ENCODE measurements at places on chromosomes 11 and 22.
A peak's percentile ranks its signal among the peaks of the same experiment; 100 is the strongest.

- DNase-seq = peak; percentile 27
Measured at GRCh38 chr22:44023404-44024287, 456 bp upstream of the PARVB start.

- no peak for DNase-seq
Measured at GRCh38 chr11:46457659-46458424, 66.3 kb upstream of the CHRM4 start.

DNA sequence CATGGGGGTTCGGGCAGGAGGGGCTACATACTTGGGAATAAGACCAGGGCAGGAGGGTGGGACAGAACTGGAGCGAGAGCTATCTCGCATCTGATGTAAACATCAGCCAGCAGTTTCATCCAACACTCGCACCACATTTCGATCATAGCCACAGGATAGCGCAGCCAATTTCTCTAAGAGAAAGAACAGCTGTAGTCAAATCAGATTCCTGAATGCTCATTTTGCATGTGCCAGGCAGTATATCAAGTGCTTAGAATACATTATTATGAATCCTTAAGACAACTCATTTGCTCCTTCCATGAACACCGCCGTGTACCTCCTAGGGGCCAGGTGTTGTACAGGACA, 14.5 kb downstream of the DGCR2 start:
- no peak for DNase-seq

DNA sequence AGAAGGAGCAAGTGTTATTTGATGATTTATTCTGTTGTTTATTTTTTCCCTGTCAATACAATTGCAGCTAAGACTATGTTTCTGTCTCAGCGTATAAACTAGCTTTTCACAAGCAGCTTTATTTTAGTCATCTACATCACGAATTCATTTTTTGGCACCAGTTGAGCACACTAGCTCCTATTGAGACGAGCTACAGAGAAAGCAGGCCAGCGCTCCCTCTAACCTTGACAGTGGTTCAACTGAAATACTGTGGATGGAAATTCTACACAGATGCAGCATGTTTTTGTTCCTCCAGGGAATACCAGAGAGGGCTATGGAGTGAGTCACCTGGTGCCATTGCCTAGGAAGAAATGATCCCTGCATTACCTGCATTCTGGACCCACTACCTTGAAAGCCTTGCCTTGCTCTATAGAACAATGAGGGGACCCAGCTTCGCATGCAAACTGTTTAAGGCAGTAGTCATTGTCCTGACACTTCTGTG, 108.2 kb upstream of the ARHGAP42 start:
- DNase-seq = no peak

DNA sequence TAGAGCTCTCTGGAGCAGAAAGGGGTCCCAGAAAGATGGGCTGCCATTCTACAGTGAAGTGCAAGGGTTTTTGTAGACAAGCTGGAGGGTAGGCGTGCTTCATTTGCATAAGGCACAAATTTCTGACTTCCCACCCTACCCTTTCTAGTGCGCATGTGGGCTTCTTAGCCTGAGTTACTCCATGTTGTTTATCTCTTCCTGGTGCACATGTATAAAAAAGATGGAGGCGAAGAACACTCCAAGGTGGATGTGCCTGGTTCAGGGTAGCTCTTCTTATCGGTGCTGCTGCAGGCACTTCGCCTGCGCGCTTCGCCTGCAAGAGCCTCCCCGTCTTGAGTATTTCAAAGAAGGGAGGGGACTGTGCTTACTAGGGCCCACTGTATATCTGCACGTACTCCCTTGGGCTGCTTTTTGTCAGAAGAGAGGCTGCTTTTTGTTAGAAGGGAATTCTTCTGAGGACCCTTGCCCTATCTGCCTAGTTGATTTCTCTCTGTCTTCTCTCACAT, 1047.3 kb upstream of the CNTN5 start:
- no peak for DNase-seq

DNA sequence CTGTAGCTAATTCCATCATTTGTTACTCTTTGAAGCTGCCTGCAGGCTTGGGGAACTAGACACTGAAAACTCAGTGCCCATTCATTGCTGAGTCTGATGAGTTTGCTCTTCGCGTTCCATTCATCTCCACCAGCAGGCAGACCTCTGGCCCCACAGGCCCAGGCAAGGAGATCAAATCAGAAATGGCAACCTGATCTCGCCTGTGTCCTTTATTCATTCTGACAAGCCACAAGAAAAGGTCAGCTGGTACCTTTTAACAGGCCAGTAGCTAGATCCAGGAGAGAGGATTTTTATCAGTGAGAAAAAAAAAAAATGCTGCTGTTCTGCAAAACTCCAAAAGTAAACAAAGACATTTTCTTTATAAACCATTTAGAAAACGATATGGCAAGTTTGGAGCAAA, 742.5 kb downstream of the ETS1 start:
- DNase-seq = no peak

DNA sequence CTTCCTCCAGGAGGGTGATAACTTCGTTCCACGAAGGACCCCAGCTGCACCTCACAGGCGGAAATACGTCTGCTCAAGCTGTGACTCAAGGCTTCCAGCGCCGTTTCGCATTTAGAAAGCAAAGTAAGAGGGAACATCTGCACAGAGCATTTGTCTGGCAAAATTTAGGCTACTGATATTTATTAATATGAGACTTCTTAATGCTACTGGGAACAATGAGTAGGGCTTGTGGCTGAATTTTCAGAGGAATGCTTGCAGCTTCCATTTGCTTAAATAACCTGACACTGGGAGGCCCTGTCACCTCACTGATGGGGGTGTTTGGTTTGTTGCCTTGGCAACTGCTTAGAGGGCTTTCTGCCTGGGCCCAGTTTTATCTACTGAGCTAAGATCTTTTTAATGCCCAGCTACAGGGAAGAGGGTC, 14.7 kb upstream of the ST14 start:
- DNase-seq = peak; percentile 71

DNA sequence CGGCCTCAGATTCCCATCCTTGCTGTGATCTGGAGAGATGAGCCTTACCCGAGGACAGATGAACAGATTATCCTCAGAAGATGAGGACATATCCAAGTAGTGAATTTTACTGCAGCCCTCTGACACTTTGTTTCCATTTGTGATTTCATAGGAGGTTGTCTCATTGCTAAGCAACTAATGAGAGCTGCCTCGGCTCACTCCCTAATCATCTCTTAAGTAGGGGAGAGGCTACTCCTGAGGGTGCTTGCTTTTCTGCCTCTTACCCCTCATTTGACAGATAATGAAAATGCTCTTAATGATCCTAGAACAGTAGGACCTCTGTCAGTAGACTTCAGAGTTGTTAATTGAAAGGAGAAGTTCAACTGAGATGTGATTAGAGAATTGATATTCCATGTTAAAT, 150.9 kb downstream of the TBC1D22A start:
- no peak for DNase-seq

- no peak for DNase-seq
Measured at GRCh38 chr22:36350751-36351594, 36.8 kb downstream of the MYH9 start.

DNA sequence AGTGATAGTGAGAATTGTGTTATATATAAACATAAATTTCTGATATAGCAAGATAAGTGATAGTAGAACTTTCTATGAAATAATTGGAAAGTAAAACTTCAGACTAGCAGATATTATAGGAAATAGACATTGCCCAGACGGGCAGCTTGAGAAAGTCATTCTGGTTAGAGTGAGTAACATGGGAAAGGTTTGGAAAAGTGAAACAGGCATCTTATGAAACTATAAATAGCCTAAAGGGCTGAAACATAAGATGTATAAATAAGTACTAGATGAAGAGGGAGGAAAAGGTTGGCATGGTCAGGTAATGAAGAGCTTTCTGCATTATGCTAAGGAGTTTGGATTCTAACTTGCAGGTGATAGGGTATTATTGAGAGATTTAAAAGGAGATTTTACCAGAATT, 101.3 kb downstream of the DYNC2H1 start:
- no peak for DNase-seq

DNA sequence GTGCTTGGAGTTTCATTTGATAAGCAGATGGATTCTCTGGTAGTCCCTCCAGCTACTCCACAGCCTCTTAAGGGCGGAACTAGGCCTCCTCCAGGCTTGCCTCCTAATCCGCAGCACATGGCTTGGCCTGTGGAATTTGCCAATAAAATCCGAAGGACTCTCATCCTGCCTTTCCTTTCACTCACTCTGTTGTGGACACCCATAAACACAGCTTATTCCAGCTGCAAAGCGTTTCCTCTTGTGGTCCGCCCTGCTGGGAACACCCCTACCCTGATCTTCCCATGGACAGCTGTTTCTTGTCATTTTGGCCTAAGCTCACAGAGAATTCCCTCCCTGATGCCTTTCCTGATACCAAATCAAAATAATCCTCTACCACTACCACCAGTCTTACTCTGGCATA, 546.2 kb downstream of the NTM start:
- DNase-seq = peak; percentile 60

GRCh38 chr11:67006029-67006884, 16.7 kb upstream of the SYT12 start:
- no peak for DNase-seq

DNA sequence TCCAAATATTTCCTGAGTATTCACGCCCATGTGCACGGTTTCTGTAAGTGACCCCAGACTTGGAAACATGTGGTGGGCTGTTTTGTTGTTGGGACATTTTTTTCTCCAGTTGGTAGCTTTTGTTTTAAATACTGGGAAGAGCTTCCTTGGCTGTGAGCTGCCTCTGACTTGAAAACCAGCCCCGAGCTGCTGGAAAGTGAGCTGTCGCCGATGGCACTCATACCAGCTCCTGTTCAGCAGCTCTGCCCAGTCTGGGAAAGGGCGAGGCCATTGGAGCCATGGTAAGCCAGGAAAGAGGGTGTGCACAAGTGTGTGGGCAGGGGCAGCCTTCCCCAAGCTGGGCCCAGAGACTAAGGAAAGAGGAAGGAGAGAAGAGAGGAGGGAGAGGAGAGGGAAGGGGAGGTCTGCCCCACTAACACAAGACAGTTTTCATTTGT, 3.2 kb upstream of the FLI1 start:
- DNase-seq = no peak

GRCh38 chr11:1693327-1694063, 3.5 kb upstream of the KRTAP5-6 start:
- peak; percentile 80 for DNase-seq

GRCh38 chr11:84965484-84965883, 661.7 kb downstream of the DLG2 start:
- no peak for DNase-seq

DNA sequence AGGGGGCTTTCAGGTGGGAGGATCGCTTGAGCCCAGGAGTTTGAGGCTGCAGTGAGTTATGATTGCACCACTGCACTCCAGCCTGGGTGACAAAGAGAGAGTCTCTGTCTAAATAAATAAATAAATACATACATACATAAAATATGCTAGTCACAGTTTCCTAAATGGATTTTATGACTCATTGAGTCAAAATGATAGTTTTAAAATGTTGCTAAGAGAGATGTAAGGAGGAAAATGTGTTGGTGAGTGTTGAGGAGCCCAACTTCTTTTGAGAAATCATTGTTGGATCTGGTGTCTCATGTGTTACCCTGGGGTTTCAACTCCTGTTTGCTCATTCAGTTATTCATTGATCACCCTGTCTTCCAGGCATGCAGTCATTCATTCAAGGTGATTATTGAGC, 21.0 kb downstream of the PARVB start:
- no peak for DNase-seq

DNA sequence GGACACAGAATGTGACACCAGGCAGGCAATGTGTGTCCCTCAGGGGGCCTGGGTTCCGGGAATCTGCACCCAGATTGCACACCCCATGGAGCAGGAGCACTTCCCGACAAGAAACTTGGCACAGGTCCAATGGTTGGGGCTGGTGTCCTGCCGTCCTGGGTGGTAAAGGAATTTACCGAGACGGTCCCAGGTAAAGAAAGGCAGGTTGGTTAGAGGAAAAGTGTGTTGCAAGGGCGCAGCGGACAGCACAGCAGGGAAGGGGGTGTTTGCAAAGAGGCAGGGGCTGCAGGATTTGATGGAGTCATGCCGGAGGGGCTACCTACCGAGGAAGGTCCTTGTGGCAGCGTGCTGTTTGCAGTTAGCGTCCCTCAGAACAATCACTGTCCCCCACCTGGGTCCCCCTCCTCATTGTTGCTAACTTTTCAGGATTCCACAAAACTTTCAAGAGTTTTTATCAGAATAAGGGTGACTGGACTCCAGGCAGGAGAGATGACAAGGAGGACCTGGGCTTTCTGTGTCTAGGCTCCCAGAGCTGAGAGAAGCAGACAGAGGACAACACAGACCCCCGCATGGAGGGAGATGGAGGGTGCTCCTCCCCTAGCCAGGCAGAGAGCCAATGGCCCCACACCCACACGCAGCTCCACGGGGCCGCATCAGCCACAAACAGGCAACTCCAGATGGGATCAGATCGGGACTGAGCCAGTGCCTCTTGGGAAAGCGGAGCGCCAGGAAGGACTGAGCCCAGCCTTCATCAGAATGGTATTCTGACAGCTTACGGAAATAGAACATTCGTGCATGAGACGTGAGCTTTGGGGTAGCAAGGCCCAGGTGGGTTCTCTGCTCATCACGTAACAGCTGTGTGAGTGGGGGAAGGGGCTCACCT, 1423.9 kb downstream of the BRD1 start:
- DNase-seq = no peak

DNA sequence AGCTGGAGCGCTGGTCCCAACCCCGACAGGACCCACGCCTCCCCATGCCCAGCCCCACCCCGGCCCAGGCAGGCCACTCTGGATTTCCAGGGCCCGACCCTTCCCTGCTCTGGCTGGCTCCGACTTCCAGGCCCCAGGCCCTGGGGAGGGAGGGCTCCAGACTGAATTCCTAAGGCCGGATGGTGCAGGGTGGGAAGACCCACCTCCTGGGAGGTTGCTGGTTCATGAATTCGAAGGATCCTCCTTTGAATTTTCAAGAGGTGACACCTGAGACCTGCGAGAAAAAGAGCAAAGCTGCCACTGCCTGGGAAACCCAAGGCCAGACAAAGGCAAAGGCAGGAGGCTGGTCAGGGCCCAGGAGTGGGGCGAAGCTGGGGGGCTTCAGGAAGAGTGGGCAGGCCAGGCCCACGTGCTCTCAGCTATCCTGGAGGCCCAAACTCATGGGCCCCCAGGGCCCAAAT, 47.0 kb upstream of the LINC01488 start:
- DNase-seq = no peak

- DNase-seq = no peak
Measured at GRCh38 chr11:64220798-64221197, 5.2 kb downstream of the TRPT1 start.

GRCh38 chr22:49357661-49358440, 469.8 kb downstream of the BRD1 start:
- DNase-seq = no peak

DNA sequence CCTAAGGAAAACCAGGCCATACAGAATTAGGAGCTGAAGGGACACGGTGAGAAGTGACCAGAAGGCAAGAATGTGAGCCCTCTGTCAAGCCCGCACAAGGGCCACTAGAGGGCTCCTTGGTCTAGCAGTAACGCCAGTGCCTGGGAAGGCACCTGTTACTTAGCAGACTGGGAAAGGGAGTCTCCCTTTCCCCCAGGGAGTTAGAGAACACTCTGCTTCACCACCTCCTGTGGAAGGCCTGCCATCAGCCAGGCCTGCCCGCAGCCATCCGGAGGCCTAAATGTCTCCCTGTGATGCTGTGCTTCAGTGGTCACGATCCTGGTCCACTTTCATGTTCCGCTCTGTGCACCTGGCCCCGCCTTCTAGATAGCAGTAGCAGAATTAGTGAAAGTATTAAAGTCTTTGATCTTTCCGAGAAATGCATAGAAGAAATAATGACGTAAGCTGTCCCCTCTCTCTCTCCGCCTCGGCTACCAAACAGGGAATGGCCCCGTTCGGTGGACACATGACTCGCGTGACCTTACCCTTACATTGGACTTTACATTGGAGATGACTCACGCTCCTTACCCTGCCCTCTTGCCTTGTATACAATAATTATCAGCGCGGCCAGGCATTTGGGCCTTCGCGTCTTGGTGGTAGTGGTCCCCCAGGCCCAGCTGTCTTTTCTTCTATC, 10.7 kb upstream of the GSTP1 start:
- peak; percentile 53 for DNase-seq

All from renal pelvis (tissue), 12 donors.